Activated T-cell treated with anti-CD3 and anti-CD28 coated beads for 48 hours (primary cell): ENCODE measurements at places on chromosomes 12 and 14.

- DNase-seq: no peak
These were observed at the start of gene GPR68 for GRCh38 chr14:91244501-91244901. GPR68 (minus strand) TSS chr14:91244704; CDS start chr14:91235050, 9,654 bp downstream.

DNA sequence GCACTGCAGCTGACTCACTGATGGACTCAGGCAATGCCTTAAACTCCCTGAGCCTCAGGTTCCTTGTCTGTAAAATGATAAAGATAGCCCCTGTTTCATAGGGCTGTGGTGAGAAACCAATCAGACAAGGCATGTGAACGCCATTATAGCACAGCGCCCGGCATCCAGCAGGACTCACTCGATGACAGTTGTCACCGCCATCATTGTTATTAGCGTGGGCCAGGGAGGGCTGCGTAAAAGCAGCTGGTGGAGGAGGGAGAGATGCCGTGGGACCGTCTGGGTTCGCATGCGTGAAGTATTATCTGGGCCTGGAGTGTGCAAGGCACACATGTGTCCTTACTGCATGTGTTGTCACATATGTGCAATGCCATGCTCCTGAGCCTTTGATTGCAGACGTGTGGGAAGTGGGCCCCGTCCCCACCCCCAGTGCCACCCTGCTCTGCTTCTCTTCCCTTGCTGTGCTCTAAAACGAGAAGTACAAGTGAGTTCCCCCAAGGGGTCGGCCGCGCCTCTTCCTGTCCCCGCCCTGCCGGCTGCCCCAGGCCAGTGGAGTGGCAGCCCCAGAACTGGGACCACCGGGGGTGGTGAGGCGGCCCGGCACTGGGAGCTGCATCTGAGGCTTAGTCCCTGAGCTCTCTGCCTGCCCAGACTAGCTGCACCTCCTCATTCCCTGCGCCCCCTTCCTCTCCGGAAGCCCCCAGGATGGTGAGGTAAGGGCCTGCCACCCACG lies at the start of gene PTPN6:
TSS of gene PTPN6 (plus strand) at position 546 of the 730 bp plus-strand sequence. CDS start at position 703, 157 bp downstream.
- DNase-seq: no peak

GRCh38 chr12:132614861-132615578 lies 3.6 kb upstream of the P2RX2 start:
- peak; percentile 72 for DNase-seq

- DNase-seq: no peak
These were observed 99.0 kb downstream of the NUBPL start for GRCh38 chr14:31660191-31660590.

DNA sequence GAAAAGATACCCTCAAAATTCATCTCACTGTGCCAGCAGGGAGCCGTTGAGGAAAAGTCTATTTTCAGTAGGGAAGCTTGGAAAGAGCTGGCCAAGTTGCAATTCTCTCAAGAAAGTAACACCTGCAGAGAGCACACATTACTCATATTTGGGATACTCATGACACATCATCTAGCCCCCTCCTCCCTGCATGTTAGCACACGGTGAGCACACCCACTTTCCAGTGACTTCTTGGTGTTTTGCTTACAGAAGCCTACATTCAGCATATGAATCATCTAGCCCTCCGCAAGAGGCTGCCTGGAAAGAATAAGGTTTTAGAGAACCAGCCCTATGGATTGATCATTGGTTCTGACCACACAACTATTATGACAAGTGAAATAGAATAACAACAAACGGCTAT lies 124.5 kb downstream of the PTPRO start:
- DNase-seq: no peak
